ENCODE measurements at places on chromosomes 12 and 14.

DNA sequence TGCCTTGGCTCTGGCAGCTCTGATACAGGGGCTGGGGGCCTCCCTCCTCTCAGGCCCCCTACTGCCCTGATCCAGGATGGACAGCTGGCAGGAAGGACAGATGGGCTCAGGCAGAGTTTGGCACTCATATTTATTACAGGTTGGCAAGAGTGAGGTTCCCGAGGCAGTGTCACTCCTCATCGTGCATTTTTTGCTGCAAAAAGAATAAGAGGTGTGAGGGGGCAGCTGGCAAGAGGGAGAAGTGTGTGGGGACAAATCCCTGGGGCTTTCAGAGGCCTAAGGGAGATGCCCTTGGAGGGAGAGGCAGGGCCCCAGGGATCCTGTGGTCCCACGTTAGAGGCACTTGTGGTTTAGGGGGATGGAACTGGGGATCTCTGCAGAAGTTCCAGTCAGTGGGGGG lies 5.0 kb downstream of the CMTM5 start:
- no peaks in the 10 kb centered on the region for H3K36me3 ChIP-seq
- H3K4me3 ChIP-seq: no peak overlapping the region
- H3K27me3 ChIP-seq: no peaks in the 10 kb centered on the region

DNA sequence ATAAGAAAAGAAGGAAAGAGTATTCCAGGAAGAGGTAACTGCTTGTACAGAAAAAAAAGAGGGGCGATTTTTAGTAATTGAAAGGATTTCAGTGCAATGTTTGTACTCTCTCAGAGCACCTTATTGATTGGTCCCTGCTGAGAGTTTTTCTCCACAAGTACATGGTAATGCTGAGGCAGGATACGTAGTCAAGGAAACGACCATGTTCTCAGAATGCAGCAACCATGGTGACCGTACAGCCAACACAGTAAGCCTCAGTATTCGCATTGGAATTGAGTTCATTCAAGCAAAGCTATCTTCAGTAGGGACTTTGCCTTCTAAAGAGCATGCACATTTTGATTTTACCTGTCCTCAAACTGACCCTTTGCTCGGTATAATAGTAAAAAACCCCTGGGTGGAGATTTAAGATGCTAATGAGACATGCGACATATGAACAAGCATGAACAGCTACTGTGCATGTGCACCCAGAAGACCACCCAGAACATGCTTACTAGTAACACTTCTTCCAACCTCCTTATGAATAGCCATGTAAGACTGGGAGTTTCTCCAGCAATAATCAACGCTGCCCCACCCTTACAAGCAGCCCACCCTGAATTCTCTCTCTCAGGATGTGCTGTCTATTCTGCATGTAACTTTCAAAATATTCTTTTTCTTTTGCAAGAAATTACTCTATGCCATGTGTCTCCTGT lies 6.2 kb upstream of the SLC41A2 start:
- H3K36me3 ChIP-seq: no peaks in the 10 kb centered on the region
- no peak for DNase-seq
- H3K27me3 ChIP-seq: no peaks in the 10 kb centered on the region
- peaks cover 2% of the 10 kb centered on the region for H3K4me1 ChIP-seq
- no peak overlapping the region for H3K4me3 ChIP-seq

- no peaks in the 10 kb centered on the region for H3K27me3 ChIP-seq
- no peak overlapping the region for H3K27ac ChIP-seq
- H3K36me3 ChIP-seq: peaks cover 6% of the 10 kb centered on the region
- DNase-seq: no peak
Observed at GRCh38 chr14:58285132-58285531, 13.2 kb upstream of the ARID4A start.

DNA sequence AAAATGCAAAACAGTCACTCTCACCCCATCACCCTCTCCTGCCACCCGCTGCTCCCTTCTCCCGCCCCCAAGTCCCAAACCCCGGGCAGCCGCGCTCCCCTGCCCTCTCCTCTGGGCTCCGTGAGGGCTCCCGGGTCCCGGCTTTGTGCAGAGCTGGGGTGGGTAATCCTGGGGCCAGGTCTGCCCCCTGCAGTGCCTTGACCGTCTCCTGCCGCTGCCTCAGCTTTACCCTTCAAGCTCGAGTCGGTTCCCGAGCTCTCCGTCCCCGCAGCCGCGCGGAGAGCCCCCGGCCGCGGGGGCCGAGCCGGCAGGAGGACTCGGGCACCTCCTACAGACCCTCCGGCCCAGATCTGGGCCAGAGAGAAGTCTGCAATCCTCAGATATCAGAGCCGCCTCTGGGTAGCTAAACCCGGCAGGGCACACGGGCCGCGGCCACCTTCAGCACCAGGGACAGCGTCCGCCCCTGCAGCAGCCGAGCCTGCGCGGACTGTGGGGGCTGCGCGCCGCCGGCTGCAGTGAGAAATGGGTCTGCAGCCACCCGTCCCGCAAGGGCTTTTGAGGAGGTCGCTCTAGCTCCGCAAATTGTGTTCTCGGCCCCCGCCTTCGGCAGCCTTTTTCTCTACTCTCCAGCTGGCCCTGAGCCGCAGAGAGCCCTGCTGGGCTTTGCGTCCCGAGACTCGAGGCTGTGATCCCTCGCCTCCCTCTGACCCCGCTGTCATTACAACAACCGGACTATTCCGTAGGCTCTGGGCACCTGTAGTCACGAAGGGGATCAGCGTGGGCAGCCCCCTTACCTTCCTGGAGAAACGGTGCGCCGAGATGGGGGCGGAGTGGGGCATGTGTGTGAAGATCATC lies 1.2 kb downstream of the PRMT8 start:
- peaks cover 11% of the 10 kb centered on the region for H3K27me3 ChIP-seq
- no peak overlapping the region for H3K27ac ChIP-seq

DNA sequence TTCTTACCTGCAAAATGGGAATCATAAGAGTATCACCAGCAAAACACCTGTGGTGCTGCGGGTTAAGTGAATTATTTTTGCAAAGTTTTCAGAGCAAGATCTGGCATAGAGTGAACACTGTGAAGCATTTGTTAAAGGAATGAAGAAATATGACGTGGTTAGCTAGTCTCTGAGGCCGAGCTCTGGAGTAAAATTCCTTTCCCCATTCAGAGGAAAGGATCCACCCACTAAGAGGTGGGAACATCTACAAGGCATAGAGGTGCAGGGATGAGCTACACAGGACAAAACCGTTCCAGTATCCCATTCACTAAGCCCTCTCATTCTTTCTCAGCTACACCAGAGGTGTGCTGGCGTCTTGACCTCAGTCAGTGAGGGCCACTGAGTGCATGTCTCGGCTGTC lies 48.5 kb downstream of the JAG2 start:
- no peaks in the 10 kb centered on the region for H3K4me1 ChIP-seq
- no peaks in the 10 kb centered on the region for H3K36me3 ChIP-seq
- DNase-seq: no peak
- H3K27ac ChIP-seq: no peak overlapping the region
- H3K27me3 ChIP-seq: no peaks in the 10 kb centered on the region
- no peak overlapping the region for H3K4me3 ChIP-seq

DNA sequence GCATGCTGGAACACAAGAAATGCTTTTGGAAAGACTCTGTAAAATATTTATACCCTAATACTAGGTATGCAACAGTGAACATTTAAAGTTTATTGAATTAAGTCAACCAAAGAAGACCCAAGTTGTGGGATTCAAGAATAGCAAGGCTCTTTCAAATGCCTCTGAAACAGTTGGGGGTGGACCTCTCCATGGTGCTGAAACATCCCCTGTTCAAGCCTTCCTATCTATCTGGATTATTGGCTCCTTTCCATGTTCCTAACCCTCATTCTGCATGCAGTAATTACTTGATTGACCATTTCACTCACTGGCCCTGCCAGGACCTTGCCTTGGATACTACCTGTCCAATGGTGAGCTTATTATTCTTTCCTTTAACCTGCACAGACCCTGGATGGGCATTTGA lies 349.7 kb downstream of the NRXN3 start:
- no peaks in the 10 kb centered on the region for H3K4me1 ChIP-seq
- no peaks in the 10 kb centered on the region for H3K36me3 ChIP-seq
- H3K27me3 ChIP-seq: no peaks in the 10 kb centered on the region
- H3K4me3 ChIP-seq: no peak overlapping the region
- H3K27ac ChIP-seq: no peak overlapping the region

DNA sequence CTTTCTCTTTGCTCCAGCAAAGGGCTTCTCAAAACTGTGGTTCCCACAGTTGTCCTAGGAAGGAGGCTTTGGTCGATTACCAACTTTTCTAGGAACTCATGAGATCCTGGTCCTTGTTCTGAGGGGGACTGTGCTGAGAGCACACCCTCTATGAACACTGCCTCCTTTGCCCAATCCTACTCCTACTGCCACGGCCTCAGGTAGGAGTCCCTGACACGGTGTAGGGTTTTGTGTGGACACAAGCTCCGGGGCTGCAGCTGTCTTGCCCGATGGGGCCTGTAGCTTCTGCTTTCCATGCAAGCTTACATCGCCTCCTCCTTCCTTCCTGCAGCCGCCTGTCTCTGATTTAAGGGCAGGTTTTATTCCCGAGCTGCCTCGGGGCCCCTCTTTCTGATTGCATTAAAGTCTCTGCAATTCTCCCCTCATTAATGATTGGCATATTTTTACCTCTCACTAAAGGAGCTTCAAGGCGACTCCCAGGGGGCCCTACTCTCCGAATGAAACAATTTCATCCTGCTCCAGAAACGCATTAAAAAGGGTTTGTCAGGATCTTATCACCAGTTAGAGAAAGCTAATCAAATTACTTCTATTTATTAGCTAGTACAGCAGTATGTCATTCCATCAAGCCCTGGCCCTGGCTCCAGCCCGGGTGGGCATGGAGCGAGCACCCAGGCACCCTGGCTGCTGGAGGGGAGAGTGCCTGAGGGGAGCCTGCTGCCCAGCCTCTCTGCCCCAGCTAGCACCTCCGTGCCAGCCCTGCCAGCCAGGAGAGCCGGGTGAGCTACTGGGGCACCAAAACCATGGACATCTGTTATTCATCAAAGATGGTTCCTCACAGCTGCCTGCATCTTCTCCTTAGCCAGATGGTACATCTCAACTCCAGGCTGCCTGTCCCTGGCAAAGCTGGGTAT lies 38.0 kb upstream of the ESRRB start:
- H3K27ac ChIP-seq: no peak overlapping the region
- H3K4me3 ChIP-seq: no peak overlapping the region
- no peaks in the 10 kb centered on the region for H3K36me3 ChIP-seq
- DNase-seq: no peak

DNA sequence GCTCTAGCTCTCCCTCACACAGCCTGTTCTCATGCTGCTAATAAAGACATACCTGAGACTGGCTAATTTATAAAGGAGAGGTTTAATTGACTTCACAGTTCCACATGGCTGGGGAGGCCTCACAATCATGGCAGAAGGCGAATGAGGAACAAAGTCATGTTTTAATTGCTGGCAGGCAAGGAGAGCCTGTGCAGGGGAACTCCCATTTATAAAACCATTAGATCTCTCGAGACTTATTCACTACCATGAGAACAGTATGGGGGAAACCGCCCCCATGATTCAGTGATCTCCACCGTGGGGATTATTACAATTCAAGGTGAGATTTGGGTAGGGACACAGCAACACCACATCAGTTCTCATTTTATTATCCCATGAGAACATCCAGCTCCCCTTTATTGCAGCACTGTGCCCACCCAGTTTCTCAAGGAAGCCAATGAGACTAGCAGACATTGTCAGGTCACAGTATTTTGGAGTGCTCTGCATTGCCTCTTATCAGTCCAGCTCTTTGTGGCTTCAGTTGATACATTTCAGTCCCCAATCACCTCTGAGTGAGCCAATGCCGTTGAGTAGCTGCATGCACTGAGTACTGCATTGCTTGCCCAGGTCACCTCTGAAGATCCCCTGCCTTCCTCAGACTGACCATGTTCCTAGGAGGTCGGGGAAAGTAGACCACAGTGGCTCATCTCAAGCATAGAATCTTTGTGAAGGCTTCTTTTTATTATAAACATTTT lies 131.2 kb downstream of the CRADD start:
- no peaks in the 10 kb centered on the region for H3K4me1 ChIP-seq
- no peak overlapping the region for H3K27ac ChIP-seq

GRCh38 chr14:64245491-64245890 lies 48.7 kb downstream of the ESR2 start:
- H3K27me3 ChIP-seq: no peaks in the 10 kb centered on the region
- no peaks in the 10 kb centered on the region for H3K36me3 ChIP-seq
- H3K4me1 ChIP-seq: no peaks in the 10 kb centered on the region
- no peak overlapping the region for H3K27ac ChIP-seq
- no peak for DNase-seq

- no peaks in the 10 kb centered on the region for H3K4me1 ChIP-seq
- DNase-seq: no peak
- H3K27ac ChIP-seq: no peak overlapping the region
- H3K27me3 ChIP-seq: no peaks in the 10 kb centered on the region
- H3K36me3 ChIP-seq: no peaks in the 10 kb centered on the region
Observed at GRCh38 chr12:41605545-41606305, 417.6 kb downstream of the PDZRN4 start.

DNA sequence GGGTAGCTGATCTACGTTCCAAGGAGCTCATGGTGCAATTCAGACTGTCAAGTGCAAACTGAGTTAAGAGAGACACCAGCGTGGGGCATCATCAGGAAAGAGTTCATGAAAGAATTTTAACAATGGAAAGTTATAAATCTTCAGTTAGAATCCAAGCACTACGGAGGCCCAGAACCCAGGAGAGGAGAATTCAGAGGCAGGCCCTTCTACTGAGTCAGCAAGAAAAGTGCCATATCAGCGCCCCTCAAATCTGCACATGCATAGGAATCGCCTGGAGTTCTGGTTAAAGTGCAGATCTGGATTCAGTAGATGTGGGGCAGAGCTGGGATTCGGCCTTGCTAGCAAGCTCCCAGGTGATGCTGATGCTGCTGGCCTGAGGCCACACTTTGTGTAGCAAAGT lies 45.9 kb downstream of the CHST11 start:
- peaks cover 84% of the 10 kb centered on the region for H3K4me1 ChIP-seq
- no peaks in the 10 kb centered on the region for H3K27me3 ChIP-seq
- H3K27ac ChIP-seq: no peak overlapping the region
- DNase-seq: no peak
- H3K4me3 ChIP-seq: no peak overlapping the region
